ENCODE measurements at places on chromosomes 12 and 14.
A peak's percentile ranks its signal among the peaks of the same experiment; 100 is the strongest.

DNA sequence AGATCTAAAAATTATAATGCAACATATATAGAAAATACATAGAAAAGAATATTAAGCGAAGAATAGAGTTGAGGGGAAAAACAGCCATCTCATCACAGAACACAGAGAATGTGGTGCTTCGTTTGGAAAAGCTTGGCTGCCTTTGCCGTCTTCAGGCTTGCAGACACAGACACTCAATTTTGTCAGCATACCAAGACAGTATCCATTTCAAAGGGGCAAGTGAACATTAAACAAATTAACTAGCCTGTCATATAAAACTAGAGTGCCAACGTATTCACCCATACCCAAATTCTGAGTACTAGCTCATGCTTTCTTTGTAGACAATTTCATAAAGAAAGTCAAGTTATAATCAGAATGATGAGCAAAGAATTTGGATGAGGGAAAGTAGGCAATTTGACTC lies 40.5 kb downstream of the DMAC2L start:
- DNase-seq = no peak

- DNase-seq = no peak
Measured at GRCh38 chr12:42742716-42743115, 153.2 kb upstream of the PRICKLE1 start.

DNA sequence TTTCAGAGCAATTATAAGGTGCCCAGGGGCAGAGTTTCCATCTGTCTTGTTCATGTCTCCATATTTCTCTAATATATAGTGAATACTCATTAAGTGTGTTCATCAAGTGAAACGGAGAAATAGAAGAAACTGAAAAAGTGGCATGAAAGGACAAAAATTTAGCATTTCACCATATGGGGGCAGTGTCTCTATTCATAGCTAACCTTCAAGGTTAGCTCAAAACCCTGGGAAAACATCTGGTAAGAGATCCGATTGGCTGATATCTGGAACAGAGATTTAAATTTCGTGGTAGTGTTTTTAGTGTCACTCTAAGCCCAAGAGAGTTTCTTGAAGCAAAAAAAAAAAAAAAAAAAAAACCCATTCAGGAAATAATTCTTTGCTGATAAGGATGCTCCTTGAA lies 367.5 kb downstream of the DAD1 start:
- no peak for DNase-seq

GRCh38 chr12:58804749-58805148 lies 115.6 kb downstream of the LRIG3 start:
- DNase-seq = no peak

- DNase-seq = no peak
Measured at GRCh38 chr14:80150301-80150700, 61.0 kb downstream of the DIO2 start.

DNA sequence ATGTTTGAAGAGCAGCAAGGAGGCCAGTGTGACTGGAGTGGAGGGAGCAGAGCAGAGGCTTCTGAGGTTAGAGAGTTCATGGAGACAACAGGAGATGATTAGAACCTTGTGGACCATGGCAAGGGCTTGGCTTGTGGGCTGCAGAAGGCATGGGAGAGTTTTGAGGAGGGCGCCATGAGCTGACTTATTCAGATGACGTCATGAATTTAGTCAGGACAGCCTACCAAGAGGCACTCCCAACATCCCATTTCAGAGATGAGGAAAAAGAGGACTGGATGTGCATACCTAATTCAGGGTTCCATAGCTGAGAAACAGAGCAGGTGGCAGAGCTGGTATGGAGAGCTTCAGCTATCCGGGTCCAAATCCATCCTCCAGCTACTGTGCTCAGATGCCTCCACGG lies 101.8 kb downstream of the PLXNC1 start:
- no peak for DNase-seq

GRCh38 chr12:111443586-111443985 lies 37.9 kb downstream of the SH2B3 start:
- DNase-seq = peak; percentile 62

DNA sequence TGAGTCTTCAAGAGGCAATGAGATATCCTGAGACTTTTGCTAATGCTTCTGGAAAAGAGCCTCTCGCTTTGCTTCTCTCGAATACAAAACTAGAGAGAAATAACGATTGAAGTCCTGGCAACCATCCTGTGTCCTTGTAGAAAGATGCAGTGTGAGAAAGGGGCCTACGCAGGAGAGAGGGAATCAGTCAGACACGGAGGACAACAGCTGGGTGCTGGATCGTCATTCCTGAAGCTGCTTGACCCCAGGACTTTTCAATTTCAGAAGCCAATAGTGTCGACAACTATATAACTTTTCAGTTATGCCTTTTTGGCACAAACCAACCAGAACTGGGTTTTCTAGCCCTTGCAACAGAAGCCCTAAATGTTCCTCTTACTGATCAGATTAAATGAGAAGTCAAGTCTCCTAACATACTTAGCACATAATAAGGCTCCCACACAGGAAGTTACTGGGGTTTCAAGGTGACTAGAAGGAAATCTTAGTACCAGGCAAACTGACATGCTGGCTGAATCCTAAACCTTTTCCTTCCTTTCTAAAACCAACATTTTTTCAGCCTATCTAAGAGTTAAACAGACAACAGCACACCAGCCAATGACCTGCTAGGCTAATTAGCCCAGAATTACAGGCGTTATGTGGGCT lies 755.6 kb downstream of the MED13L start:
- DNase-seq = no peak

- DNase-seq = no peak
Measured at GRCh38 chr12:28936221-28936620, 212.9 kb upstream of the FAR2 start.

GRCh38 chr12:10363914-10364814 lies 25.7 kb downstream of the KLRK1 start:
- no peak for DNase-seq

- no peak for DNase-seq
Measured at GRCh38 chr12:28209782-28210181, 19.5 kb downstream of the CCDC91 start.

DNA sequence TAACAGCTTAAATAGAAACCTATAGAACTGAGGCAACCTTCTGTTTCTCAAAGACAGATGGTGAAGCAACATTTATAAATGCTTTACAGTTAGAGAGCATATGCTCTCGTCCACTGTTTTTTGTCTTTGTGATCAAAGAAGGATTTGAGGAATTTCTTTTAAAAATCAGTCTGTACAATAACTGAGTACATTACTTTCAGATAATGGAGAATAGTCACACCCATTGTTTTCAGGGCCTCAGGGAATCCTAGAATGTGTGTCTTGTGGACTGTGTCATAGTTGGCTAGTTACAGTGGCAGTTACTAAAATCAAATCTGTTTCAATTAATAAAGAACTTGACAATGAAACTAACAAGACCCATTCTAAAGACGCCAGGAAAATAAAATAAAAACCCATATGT lies 107.9 kb downstream of the PRKCH start:
- no peak for DNase-seq

DNA sequence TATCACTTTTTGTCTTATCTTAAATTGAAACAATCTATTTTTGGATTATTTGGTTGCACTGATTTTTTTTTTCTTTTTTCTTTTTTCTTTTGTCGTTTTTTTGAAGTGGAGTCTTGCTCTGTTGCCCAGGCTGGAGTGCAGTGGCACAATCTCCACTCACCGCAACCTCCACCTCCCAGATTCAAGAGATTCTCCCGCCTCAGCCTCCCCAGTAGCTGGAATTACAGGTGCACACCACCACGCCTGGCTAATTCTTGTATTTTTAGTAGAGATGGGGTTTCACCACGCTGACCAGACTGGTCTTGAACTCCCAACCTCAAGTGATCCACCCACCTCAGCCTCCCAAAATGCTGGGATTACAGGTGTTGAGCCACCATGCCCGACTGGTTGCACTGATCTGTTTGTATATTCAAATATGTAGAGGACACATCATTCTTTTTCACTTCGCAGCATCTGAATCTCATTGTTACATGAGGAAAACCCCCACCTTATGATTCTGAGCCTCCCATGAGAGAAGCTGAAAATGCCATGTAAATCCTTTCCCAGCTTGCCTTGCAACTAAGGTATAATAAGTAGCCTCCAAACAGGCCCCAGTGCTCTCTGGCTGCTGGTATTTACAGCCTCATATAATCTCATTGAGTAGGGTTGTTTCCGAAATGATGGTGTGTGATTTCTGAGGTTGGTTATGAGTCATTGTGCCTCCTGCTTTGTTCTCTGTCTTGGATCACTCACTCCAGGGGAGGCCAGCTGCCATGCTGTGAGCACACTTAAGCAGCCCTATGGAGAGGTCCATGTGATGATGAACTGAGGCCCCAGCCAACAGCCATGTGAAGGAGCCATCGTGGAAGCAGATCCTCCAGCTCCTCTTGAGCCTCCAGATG lies 5.2 kb upstream of the HSP90B1 start:
- peak; percentile 47 for DNase-seq

- DNase-seq = no peak
Measured at GRCh38 chr12:54373649-54374561, 9.6 kb upstream of the GPR84 start.

GRCh38 chr12:24582954-24583601 lies 365.8 kb downstream of the BCAT1 start:
- no peak for DNase-seq

- no peak for DNase-seq
Measured at GRCh38 chr12:67966560-67966959, 22.7 kb upstream of the IFNG-AS1 start.

DNA sequence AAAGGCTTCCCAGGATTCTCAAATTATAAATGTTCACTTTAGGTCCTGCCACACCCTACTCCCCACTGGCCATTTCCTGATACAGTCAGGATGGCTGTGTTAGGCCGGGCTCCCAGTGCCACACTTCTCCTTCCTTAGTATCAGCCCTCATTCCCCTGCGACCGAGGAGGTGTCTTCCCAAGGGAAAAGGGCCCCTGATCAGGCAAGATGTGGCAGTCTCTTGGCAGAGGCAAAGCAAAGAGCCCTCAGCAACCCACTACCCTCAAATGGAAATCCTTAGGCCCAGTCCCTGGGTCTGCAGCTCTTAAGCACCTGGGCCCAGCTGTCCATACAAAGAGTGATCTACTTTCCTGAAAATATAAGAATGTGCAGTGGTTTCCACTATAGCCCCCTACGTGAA lies 96.5 kb upstream of the VASH1 start:
- no peak for DNase-seq

DNA sequence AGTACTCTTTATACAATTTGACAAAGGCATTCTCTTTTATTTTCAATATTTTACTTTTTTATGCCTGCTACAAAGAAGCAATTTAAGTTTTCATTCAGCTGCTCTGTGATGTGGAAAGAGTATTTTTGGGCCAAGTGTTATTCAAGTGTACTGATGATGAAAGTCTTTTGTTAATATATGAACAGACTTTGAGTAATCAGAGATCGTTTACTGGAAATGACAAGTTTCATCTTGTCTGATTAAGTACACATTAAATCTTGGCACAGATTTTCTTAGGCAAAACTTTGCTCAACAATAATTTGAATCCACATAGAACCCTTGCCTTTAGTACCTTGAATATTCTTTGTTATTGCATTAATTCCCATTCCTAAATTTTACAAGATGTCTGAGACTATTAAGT lies 13.3 kb upstream of the PZP start:
- DNase-seq = no peak

DNA sequence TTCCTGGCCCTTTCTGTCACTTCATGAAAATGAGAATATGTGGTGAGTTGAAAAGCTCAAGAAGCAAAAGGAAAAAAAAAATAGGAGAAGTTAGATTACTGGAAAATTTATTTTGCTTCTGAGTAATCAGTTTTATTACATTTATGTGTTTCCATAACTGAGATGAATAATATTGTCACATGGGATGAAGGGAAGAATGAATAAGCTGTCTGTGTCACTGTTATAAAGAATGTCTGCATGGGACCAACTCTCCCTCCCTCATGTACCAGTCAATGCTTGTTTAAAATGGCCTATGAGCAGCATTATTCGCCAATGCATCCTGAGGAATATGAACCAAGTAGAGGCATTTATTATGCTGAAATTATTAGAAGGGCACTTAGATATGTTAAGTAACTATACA lies 246.3 kb downstream of the PRKD1 start:
- no peak for DNase-seq

DNA sequence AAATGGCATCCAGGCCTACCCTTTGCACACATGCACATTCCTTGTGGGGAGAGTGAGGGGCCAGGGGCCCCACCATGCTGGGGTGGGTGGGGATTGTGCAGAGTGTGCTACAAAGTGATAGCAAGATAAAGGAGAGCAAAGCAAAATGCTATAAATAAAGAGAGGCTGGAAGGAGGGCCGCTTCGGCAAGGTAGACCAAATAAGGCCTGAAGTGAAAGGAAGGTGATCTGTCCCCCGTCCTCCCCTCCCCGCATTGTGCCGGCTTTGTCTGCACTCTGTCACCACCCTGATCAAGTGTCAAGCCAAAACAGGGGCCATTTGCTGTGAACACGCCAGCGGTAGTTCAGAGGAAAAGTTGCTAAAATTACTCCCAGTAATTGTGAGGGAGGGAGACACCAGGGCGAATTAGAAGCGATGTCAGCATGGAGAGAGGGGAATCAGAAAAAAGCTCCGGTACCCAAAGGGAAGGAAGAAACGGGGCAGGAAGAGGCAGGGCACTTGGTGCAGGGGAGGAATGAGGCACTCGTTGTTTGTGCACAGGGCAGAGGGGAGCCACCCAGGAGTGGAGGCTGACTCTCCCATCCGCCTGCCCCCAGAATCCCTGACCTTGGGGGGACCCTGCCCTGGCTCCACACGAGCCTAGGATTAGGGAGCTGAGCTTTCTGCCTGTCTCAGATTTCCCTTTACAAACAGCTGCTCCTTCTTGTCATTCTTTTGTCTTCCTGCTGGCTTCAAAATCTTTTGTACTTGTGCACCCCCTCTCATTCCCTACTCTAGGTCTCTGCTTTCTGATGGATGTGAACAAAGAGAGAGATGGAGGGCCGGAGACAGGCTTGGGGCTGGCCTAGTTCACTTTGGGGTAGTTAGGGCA lies 2.9 kb upstream of the MYH7 start:
- DNase-seq = no peak

- DNase-seq = peak; percentile 52
Measured at GRCh38 chr12:28253161-28253641, 62.9 kb downstream of the CCDC91 start.

GRCh38 chr12:98154850-98155249 lies 360.5 kb upstream of the TMPO start:
- no peak for DNase-seq

DNA sequence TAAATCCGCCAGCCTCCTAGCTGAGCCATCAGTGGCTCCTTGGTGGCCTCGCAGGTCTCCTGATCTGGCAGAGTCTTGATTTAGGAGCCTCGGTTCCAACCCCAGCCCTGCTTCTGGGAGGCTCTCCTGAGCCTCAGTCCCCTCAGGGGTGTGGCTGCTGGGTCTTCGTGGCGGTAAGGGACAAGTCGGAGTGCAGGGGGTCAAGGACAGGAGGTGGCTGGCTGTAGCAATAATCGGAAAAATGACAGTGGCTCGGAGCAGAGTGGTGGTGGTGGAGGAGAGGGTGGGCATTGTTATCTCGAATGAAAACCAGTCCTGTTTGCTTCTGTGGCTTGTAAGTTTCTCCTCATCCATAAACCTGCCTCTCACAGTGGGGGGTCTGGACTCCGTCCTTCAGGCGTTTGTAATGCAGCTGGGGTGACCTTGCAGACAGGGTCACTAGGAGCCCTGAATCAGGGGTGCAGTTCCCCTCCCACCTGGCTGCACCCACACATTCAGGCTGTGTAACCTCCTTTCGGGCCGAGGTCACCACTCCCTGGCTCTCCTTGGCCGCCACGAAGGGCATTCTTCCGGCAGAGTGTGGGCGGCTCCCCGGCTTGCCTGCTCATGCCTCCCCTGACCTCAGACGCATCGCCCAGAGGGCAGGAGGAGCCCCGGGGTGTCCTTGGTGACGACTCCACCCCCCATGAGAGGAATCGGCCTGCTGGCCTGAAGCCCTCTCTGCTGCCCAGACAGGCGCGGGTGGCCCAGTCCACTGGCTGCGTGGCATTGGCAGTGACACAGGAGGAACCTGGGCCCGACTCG lies 8.1 kb downstream of the BCL7A start:
- no peak for DNase-seq

Data from stimulated activated naive CD4-positive, alpha-beta T cell treated with Interleukin-2 at 50 U/mL for 16 hours (primary cell).